Stimulated activated CD8-positive, alpha-beta memory T cell treated with anti-CD3 and anti-CD28 coated beads, Interleukin-2, amount 100 ng/mL, for 1 hour (primary cell): ENCODE measurements at places on chromosomes 11 and 22.

DNA sequence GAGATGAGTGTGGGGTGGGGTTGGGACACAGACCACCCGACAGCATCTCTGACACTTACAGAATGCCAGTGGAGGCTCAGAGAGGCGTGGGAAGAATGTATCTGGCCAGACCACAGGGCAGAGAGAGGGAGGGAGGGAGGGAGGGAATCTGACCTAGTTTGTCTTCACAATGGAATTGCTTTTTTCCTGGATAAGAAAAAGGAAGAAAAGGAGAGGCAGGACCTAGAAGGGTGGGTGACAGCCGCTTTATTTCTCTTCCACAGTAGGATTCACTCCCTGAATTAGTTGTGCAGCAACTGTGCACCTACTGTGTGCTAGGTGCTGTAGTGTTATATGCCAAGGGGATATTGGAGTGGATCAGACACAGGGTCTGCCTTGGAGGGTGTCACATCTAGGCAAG lies 3.7 kb downstream of the KCNK4 start:
- DNase-seq, result no peak

DNA sequence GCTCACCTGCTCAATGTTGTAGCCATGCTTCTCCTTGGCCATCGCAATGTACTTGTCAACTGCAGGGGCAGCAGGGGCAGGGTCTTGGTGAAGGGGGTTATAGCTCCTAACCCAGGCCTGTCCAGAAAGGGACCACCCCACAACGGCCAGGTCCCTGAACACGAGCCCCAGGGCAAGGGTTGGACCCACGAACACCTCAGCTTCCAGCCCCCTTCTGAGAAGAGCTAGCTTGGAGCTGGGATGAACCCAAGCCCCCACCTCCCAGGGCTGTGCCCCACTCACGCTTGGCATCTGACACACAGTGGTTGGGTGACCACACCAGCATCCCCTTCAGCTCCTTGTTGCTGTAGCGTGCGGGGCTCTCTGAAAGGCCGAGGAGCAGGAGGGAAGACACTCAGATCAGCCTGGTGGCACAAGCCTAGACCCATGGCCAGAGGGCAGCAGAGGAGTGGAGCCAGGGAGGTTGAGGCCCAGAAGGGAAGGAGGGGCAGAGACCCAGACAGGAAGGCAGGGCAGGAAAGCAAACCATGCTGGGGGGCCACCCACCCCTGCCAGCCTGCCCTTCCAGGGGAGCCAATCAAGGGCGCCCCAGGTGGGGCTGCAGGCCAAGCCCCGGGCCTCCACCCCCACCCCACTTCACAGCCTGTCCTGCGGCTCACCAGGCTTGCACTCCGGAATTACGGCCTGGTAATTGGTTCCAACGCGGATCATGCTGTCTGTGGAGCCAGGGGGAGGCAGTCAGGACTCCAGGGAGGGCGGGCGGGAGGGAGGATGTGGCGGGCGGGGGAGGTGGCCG lies 1.9 kb downstream of the RCOR2 start:
- no peak for DNase-seq

GRCh38 chr22:28009272-28009827 lies 90.3 kb upstream of the PITPNB start:
- peak; percentile 56 for DNase-seq

DNA sequence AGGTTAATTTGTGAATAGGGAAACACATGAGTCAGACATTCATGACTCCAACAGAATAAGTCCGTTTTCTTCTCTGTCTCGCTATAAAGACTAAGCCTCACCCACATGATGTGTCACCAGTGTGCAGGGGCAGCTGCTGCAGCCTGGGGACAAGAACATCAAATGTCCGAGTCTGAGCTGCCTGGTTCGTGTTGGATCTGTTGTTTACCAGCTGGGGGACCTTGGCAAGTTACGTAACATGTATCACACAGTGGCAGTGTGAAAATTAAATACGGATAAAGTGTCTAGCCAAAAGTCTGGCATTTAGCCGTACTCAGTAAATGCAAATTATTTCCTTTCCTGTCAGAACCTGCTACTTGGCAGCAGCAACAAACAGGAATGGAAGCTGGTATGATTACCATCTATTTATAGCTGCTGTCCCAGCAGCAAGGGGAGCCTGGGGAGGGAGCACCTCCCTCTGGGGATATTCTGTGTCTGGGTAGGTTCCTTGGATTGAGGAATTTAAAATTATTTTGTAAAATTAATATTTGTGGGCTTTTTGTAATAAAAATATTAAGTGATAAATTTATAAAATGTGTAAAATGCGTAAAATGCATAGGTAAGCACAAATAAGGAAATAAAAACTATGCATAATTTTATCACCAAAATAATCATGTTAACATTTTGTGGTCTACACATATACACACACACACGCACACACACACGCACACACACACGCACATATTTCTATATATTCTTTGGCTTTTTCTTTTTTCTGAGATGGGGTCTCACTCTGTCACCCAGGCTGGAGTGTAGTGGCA lies 1.3 kb upstream of the CLDN25 start:
- DNase-seq, result no peak

GRCh38 chr22:38415046-38415445 lies 40.0 kb downstream of the KCNJ4 start:
- DNase-seq, result no peak

DNA sequence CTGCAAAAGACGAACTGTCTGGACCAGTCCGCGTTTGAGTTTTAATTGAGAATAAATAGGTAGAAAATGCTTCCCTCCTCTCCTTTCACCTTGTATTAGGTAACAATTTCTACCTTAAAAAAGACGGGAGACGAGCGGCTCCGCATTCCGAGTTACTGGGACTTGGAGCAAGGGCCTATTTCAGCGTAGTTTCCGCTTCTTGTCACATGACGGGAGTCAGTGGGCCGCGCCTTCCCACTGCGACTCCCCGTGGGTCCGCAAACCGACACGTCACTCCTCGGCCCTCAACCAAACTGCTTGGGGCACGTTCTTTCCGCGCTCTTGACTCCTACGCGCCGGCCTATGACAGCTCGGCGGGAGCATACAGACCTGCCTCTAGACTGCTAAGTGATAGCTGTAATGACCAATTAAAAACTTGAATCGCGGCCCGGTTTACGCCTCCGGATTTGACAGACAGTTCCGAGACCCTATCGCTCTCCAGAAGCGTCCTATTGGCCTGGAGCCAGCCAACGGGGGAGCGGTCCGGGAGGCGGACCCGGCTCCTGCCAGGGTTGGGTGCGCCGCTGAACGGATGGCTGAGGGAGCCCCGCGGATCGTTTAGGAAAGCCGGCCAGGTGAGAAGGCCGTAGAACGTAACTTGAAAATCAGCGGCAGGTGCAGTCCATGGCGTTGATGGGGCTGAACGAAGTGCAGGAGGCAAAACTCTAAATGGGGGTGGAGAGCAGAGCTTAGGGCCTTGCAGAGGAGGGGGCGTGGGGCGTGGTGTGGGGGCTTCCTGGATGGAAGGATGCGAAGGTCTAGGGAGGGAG lies at the start of gene STT3A:
STT3A (plus strand) TSS at position 548 of the 809 bp plus-strand sequence. CDS start 3,064 bp downstream, outside the sequence.
- peak; percentile 95 for DNase-seq

DNA sequence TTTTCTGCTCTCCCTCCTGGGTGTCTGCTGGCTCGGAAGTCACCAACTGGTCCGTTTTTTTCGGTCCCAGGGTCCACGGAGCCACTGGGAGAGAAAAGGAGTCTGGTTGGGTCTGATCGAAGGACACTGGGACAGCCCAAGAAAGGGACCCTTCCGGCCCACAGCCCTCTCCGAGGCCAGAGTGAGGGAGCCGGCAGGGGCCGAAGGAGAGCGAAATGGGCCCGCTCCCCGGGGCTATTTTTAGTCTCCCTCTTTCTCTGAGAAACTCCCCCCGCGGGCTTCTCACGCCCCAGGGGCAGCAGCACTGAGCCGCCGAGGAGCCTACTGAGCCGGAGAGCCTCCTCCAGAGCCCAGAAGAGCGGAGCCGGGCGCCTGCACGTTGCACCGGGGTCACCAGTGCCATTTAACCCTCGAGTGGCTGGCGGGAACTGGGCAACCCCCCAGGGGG lies 1.9 kb downstream of the ESAM start:
- DNase-seq, result no peak

GRCh38 chr22:23622634-23623033 lies 9.5 kb downstream of the DRICH1 start:
- no peak for DNase-seq

DNA sequence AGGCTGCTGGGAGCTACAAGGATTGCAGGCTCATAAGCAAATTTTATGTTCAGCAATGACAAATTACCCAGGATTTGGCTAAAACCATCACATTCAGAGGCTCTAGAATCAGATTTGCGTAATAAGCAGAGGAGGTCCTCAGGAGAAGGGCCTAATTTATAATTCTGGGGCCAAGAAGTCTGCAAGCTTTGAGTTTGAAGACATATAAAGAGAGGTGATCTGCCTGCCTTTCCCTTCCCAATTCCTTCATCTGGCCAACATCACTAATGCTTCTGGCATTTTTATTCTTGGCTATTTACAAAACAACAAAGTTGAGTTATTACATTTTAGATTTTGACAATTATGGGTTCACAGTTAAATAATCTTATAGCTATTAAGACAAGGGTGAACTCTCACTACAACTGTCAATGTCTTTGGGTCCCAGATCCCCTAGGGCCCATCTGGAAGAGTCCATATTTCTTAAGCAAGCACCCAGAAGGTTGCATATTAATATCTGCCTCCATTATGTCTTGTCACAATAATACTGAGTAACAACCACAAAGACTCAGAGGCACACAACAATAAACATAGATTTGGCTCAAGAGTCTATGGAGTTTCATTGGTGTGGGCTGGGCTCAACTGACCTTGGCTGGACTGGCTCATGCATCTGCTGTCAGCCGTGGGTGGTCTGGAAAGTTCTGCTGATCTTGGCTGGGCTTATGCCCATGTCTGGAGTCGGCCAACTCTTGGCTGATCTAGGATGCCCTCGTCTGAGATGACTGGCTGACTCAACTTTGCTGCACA lies 67.2 kb upstream of the CD82 start:
- no peak for DNase-seq

DNA sequence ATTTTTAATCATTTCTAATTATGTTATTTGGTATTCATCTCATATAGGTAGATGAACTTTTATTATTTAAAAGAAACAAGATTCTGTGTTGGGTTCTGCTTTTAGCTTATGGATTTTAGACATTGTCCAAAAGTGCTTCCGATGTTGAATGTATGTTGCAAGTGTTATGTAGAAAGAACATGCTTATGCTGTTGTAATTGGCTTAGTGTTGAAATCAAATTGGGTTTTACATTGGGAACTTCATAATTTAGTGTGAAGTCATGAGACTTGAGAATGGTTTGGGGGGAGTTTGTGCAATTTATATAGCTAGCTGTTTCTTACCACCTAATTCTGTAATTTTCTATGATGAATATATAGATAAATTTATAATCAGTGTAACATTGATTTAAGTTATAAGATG lies 3.6 kb downstream of the MTMR3 start:
- no peak for DNase-seq

DNA sequence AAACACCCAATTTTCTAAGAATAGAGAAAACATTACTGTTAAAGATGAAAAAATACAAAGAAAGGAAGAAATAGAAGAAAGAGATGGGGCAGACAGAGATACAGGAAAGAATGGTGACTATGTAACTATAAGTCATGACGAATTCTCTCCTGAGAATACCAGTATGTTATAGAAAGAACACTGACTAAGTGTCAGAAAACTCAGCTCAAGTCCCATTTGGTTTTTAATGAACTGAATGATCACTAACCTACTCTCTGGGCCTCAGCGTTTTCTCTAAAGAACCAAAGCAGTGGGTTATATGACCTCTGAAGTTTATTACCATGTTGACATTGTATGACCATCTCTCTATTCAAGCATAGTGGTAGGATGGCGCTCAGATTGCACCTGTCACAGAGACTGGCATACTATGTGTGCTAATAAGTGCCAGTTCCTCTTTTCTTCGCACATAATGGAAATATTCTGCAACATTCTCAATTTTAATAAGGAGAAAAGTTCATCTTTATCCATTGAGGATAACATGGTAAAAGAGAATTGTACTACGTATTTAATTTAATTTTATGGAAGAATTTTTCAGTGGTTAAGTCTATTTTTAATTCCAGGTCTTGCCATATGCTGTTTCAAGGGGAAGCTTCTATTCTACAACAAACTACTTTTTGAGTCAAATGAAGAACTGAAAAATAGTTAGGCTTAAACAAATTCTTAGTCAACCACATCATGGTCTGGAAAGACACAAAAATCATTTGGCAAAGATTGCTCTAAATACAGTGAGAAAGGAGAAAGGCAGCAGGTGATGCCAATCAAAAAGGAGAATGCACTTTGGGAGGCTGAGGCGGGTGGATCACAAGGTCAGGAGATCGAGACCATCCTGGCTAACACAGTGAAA lies 25.0 kb upstream of the EED start:
- no peak for DNase-seq

DNA sequence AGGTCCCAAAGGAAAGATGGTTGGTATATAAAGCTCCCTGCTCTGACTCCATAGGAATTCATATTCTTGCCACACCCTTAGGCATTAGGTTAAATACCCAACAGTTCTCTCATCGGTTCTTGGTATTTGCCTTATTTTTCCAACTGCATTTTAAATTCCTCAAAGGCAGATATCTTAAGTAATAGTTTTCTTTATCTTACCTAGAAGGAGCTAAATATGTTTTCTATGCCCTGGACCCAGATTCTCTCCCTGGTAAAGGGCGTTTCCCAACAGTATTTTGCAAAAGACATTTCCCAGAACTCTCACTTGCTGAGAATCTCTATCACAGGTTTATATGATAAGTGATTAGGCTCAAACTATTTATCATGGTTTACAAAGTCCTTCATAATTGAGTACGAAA lies 158.6 kb upstream of the BDNF start:
- DNase-seq, result no peak

GRCh38 chr11:119134389-119134978 lies 13.1 kb downstream of the HINFP start:
- DNase-seq, result no peak

DNA sequence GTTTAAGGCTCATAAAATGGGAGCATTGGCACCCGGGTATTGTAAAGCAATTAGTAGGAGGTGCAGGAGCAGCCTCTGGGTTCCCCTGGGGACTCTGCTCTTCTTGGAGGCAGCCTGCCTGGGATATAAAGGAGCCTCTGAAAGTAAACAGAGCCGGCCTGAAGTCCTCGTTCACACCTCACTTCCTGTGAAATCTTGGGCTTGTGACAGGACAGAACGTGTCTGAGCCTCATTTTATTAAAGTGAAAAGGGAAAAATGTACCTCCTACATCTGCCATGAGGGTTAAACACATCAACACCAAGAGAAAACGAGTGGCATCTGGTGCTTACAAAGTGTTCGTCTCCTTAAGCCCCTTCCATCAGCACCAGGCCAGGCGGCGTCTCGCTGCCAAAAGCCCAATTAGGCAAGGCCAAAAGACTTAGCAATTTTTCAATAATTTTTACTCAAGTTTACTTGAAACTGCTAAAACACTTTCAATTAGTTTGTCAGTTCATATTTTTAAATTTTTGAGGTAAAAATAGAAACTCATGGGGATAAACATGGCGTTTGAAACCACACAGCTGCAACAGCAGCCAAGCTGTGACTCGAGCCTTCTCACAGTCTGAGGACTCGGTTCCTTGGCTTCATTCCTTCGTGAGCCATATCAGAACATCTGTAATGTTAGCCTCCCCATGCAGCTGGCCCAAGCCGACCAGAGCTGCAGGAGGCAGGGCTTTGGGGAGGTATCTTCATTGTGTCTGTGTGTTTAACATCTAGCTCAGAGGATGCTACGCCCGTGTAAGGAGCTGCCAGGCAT lies 33.6 kb downstream of the MAP6 start:
- DNase-seq, result no peak

GRCh38 chr11:66850588-66851238 lies 6.2 kb upstream of the LRFN4 start:
- DNase-seq, result no peak
